ENCODE measurements at places on chromosomes 2 and 18.

GRCh38 chr2:199883474-199884212 is 27.4 kb upstream of the C2orf69 start:
- no peak for DNase-seq
- H3K36me3 ChIP-seq, result no peaks in the 10 kb centered on the region
- H3K4me3 ChIP-seq, result no peak overlapping the region
- H3K27ac ChIP-seq, result no peak overlapping the region
- peaks cover 12% of the 10 kb centered on the region for H3K27me3 ChIP-seq
- no peaks in the 10 kb centered on the region for H3K4me1 ChIP-seq

- no peak for DNase-seq
- no peaks in the 10 kb centered on the region for H3K27me3 ChIP-seq
- H3K27ac ChIP-seq, result no peak overlapping the region
- H3K4me1 ChIP-seq, result no peaks in the 10 kb centered on the region
- no peak overlapping the region for H3K4me3 ChIP-seq
Measured at GRCh38 chr18:61136711-61137251, 196.4 kb upstream of the CDH20 start.

GRCh38 chr2:170455617-170456426 is 259.3 kb upstream of the SP5 start:
- no peaks in the 10 kb centered on the region for H3K36me3 ChIP-seq
- no peaks in the 10 kb centered on the region for H3K27me3 ChIP-seq

- no peak overlapping the region for H3K27ac ChIP-seq
- DNase-seq, result no peak
- H3K36me3 ChIP-seq, result no peaks in the 10 kb centered on the region
Measured at GRCh38 chr2:78561876-78562275, 463.6 kb upstream of the REG3G start.

GRCh38 chr18:31617031-31617717 is 25.5 kb downstream of the TTR start:
- peaks cover 2% of the 10 kb centered on the region for H3K4me1 ChIP-seq
- peaks cover 5% of the 10 kb centered on the region for H3K27me3 ChIP-seq
- no peaks in the 10 kb centered on the region for H3K36me3 ChIP-seq
- no peak overlapping the region for H3K27ac ChIP-seq
- DNase-seq, result no peak

- peaks cover 81% of the 10 kb centered on the region for H3K36me3 ChIP-seq
- H3K27me3 ChIP-seq, result no peaks in the 10 kb centered on the region
- no peak for DNase-seq
- no peak overlapping the region for H3K27ac ChIP-seq
- peaks cover 14% of the 10 kb centered on the region for H3K4me1 ChIP-seq
Measured at GRCh38 chr2:224847381-224847780, 131.2 kb upstream of the CCDC195 start.

DNA sequence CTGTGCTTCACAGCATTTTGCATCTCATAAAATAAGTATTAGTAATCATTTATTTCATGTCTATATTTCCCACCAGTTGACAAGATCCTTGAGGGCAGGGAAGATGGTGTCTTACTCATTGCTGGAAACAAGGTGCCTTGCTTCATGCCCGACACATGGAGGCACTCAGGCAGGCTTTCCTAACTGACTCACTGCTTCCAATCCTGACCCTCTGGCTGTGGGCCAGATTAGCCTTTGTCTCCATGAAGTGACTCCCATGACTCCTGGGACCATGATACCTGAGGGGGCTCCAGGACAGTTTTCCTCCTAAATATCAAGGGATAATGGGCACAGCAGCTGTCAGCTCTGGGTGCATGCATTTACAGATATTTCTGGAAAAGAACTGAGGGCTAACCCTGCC is 275.1 kb downstream of the AGPS start:
- H3K4me3 ChIP-seq, result no peak overlapping the region
- H3K36me3 ChIP-seq, result no peaks in the 10 kb centered on the region
- no peak for DNase-seq
- H3K27me3 ChIP-seq, result peaks cover 3% of the 10 kb centered on the region

GRCh38 chr18:76791106-76791505 is 31.3 kb upstream of the ZNF236 start:
- no peaks in the 10 kb centered on the region for H3K36me3 ChIP-seq
- no peak overlapping the region for H3K4me3 ChIP-seq
- H3K27me3 ChIP-seq, result peaks cover 11% of the 10 kb centered on the region
- DNase-seq, result no peak

DNA sequence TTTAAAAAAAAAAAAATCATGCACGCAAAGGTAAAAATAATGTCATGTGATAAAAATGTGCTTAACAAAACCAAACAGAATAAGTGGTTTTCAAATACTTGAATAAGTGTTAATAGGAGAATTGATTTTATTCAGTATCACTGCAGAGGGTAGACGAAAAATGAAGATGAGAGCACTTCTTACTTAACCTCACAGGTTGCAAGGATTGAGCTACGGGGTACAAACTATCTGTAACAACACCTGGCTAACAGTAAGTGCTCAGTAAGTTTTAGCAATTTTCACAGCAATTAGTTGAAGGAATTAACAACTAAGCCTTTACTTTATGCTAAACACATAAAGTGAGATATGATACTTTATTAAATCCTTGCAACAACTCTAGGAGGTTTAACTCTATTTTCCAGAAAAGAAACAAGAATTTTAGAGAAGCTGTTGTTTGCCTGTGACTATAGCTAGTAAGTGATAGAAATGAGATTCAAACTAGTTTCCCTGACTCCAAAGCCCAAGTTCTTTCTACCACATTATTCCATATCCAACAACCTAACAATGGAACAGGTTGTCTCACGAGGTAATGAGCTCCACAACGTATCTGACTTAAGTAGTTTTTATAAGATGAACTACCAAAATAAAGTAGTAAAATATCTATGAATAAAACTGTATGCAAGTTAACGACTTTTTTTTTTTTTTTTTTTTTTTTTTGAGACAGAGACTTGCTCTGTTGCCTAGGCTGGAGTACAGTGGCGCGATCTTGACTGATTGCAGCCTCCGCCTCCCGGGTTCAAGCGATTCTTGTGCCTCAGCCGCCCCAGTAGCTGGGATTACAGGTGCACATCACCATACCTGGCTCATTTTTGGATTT is 4.7 kb downstream of the PRKD3 start:
- no peak for DNase-seq
- no peaks in the 10 kb centered on the region for H3K27me3 ChIP-seq
- H3K4me1 ChIP-seq, result peaks cover 73% of the 10 kb centered on the region
- H3K27ac ChIP-seq, result no peak overlapping the region

DNA sequence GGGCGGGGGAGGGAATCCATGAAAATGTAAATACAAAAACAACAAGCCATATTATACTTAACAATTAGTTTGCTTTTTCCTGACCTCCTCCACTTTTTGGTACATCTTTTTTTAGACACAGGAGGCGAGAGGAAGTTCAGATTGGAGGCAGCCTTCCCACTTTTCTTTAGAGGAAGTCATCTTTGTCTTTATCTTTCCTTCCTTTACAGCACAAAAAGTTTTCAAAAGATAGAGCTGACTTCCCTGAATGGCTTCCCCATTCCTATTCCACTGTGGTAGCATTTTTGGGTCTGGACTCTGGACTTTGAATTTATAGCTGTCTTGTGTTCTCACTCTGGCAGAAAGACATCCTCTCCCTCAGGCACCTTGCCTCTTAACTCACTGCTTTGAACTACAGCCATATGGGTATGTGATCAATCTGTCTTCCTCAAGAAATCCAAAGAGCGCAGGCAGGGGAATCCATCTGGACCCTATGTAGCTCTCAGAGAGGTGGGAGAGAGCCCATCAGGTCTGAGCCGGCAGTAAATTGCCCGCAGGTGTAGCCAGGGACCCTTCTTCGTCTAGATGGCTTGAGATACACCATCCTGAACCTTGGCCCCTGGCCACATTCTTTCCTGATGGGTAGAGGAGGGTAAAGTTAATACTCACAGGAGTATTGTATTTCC is 101.9 kb downstream of the AQP4 start:
- no peak for DNase-seq
- no peaks in the 10 kb centered on the region for H3K27me3 ChIP-seq
- no peak overlapping the region for H3K27ac ChIP-seq

DNA sequence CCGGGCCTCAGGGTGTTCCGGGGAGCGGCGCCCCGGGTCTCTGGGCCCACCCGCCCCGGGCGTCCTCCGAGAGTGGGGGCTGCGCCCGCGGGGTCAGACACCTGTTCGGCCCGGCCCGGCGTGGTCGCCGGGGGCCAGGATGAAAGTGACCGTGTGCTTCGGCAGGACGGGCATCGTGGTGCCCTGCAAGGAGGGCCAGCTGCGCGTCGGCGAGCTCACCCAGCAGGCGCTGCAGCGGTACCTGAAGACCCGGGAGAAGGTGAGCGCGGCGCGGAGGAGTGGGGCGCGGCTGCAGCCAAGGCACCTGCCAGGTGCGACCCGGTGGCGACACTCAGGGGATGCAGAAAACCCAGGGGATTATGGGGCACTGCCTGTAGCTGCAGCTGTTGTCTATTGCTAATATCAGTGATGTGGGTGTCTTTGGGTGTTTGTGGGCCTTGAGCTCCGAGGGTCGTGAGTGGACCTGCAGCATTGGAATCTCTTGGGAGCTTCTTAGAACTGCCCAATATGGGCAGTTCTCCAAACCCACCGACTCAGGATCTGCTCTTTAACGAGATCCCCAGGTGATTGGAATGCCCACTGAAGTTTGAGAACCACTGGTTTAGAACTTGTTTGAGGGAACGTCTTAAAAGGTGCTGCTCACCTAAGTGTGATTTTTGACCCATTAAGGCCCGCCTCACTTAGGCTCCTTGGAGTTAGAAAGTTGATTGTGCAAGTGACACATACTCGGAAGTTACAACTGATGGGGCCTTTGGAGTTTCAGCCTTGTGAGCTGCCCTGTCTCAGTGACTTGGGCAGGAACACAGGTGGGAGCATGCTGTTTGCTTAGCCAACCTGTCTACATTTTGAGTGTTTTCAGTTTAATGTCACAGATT is 823 bp downstream of the PARD3B start:
- H3K27ac ChIP-seq, result no peak overlapping the region
- peak overlapping the region; percentile 65 for H3K4me3 ChIP-seq
- H3K4me1 ChIP-seq, result peaks cover 13% of the 10 kb centered on the region
- H3K36me3 ChIP-seq, result no peaks in the 10 kb centered on the region

GRCh38 chr2:139465789-139466188 is 685.6 kb upstream of the NXPH2 start:
- H3K27me3 ChIP-seq, result no peaks in the 10 kb centered on the region
- H3K27ac ChIP-seq, result no peak overlapping the region
- no peaks in the 10 kb centered on the region for H3K36me3 ChIP-seq

DNA sequence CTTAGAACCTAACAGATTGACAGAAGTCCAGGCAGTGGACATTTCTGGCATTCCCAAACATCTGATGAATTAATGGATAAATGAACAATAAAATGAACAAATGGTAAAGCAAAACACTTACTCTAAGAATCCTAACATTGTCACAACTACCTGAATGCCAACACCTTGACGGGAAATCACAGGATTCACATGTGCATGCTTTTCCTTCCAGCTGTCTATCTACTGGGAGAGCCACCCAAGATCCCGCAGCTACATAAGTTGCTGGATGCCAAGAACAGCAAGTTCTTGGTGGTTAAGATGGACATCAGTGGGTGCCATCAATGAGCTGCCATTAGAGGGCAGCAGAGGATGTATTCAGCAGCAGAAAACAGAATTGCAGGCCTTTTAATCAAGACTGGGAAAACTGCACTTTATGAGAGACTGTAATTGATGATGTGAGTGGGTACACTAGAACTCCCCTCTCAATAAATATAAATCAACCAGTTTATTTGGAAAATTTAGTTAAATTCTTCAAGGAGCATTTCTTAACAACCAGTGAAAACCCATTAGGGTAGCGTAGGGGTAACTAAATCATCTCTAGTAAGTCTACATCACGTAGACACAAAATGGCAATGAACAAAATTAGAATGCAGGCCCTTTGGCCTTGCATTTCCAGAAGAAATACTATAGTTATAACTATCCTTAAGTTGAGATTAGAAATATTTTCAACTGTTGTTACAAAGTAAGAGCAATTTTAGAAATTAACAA is 45.6 kb downstream of the SESTD1 start:
- H3K27ac ChIP-seq, result no peak overlapping the region
- H3K4me1 ChIP-seq, result peaks cover 2% of the 10 kb centered on the region
- peak; percentile 48 for DNase-seq

DNA sequence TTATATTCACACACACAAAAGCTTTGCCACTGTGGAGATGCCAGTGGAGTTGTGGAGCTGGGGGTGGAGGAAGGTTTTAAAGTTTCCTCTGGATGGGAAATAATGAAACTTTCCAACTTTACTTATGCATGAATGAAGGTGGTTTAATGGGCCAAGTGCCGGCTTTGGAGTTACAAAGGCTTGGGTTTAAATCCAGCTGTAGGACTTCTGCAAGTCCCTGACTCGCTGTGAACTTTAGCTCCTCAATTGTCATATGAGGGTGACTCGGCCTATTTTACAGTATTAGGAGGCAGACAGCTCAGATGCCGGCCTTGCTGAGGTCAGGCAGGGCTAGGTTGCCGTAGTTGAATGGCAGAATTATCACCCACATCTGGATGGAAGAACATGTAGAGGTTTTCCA is 415.8 kb upstream of the TRIB2 start:
- peaks cover 39% of the 10 kb centered on the region for H3K4me1 ChIP-seq
- peaks cover 4% of the 10 kb centered on the region for H3K27me3 ChIP-seq
- DNase-seq, result no peak
- no peak overlapping the region for H3K27ac ChIP-seq
- no peak overlapping the region for H3K4me3 ChIP-seq
